ENCODE measurements at places on chromosomes 12 and 14.

GRCh38 chr14:71536015-71536740, 396.1 kb upstream of the RGS6 start:
- no peak for DNase-seq

DNA sequence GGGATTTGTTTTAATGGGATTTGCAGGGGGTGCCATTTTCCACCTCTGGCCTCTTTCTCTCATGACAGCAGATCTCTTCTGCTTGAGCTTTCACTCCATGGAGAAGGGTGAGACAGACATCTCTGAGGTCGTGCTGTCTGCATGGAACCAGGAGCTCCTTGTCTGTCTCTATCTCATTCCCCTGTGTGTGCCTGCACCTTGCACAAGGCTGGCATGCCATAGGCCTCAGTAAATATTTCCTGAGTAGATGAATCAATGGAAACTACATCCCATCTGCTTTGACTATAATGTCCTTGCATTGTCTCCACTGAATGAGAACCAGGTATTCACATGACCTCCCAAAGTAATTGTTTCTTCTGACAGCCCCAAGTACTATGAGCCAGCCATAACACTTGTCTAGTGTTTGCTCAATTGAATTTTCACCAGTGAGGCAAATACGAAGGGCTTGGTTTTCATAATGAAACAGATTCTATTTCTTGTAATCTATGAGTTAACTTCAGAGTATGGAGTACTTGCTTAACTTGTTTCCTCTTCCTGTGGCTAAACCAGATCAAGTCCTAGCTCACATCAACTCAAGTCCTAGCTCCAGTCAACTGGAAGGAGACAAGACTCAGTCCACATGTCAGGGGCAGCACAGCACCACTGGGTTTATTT, 32.3 kb downstream of the KCNK13 start:
- DNase-seq, result no peak

DNA sequence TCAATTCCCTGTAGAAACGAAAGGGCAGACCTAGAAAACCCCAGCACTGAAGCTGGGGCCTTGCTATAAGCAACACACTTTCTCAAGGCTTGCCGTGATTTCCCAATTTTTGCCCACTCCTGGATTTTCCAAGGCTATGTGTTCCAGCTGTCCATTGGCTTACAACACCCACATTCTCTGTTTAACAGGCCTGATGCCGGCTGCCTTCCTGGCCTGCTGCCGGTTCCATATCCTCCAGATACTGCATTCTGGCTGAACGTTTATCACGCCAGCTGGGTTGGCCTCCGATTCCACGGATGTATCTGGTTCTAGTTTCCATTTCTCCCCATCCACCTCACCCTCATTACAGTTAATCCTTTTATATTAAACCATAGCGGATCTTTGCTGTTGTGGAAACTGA, 2.0 kb upstream of the PCNX1 start:
- peak; percentile 58 for DNase-seq

DNA sequence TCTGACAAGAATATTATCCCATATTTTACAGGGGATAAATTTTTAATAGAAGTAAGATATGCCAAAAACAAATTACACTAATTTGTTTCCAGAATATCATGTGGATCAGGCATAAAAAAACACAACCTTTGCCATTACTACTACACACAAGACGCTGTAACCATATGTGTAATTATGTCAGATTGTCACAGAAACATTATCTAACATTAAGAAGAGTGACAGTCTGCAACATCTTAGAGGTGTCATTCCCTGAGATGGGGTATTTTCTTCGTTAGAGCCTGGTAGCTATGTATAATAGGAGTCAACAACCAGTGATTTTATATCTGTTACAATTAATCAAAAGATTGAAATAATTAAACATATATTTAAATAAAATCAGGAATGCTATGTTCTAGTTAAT, 518.9 kb downstream of the RERGL start:
- DNase-seq, result no peak

DNA sequence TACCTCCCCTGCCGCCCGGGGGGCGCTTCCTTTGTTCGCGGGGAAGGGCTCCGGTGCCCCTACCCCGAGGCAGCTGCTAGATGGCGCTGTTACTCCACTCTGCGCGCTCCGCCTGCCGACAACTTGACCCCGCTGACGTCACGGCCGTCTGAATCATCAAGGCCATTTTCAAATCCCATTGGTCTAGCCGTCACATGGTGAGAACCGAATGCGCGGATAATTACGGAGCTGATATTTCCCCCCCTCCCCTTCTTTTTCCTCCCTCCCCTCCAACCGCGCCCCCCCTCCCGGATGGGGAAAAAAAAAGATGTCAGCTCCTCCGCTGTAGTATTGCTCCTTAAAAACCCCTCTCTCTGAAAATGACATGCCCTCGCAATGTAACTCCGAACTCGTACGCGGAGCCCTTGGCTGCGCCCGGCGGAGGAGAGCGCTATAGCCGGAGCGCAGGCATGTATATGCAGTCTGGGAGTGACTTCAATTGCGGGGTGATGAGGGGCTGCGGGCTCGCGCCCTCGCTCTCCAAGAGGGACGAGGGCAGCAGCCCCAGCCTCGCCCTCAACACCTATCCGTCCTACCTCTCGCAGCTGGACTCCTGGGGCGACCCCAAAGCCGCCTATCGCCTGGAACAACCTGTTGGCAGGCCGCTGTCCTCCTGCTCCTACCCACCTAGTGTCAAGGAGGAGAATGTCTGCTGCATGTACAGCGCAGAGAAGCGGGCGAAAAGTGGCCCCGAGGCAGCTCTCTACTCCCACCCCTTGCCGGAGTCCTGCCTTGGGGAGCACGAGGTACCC, at the start of gene HOXC10:
HOXC10 (plus strand) TSS at position 246 of the 791 bp plus-strand sequence; CDS start at position 360, 114 bp downstream.
- DNase-seq, result peak; percentile 88

DNA sequence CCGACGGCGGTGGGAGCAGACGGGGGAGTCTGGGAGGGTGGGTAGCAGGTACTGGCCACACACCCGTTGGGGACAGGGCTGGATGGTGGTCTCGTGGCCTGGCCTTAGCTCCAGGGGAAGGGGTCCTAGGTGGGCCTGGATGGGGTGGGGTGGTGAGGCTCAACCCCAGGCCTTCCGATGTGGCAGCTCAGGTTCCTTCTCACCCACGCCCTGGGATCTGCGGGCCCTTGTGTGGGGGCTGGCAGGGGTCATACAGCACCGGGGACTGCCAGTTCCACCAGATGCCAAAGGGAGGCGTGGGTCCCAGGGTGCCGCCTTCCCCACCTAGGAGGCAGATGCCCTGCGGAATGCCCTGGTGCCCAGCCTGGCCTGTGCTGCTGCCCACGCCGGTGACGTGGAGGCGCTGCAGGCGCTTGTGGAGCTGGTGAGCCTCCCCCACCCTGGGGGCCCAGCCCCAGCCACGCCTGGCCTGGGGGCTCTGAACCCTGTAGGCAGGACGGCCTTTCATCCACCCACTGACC, 21.0 kb downstream of the ASPG start:
- DNase-seq, result no peak

DNA sequence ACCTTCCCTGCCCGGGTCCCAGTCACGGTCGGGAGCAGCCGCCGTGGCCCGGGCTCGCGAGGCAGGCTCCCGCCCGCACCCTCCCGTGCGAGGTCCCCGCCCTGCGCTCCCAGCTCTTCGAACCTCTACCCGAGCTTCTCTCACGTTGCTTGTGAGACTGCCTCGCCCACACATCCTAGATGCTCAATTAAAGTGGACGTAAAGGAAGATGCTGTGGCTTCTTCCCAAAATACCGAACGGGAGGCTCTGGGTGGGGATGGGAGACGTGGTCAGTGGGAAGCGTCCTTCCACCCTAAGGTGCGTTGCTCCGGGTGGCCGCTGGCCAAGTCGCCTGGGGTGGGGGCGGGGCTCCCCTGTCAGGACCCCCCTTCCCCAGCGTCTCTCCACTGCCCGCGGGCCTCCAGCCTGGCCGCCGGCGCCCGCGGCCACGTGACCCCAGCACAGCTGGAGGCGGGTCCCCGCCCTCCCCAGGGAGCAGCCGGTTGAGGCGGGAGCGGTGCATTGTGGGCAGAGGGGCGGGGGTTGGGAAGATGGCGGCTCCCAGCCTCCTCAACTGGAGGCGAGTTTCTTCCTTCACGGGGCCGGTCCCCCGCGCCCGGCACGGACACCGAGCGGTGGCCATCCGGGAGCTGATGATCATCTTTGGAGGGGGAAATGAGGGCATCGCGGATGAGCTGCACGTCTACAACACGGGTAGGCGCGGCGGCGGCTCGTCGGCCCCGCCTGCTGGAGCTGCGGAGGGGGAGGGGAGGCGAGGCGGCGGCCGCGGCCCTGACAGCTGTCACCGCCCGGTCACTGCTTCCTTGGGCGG, at the start of gene HCFC2:
HCFC2 (plus strand) TSS at position 501 of the 811 bp plus-strand sequence; CDS start at position 531, 30 bp downstream.
- peak; percentile 48 for DNase-seq

- DNase-seq, result peak; percentile 93
Measured at GRCh38 chr14:67816326-67817002, at the start of gene ZFYVE26. Gene ZFYVE26, minus strand, starts transcription at chr14:67816590. Its CDS starts 627 bp downstream, at chr14:67815963.

DNA sequence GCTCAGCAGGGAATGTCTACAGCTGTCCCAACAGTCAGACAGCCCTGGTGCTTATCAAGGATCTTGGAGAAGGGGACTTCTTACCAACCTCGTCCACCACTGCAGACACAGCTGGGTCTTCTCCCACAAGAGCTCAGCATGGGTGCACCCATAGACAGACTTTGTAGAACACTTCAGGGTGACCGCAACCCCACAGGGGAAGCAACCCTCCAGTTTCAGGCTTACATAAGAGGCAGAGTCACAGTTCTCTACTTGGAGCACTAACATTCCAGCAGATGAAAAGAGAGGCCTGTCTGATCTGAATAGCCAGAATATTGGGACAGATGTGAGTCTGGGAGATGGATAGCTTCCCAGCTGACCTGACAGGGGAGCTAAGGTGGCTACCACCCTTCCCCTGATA, 3.5 kb upstream of the CLEC1A start:
- no peak for DNase-seq

DNA sequence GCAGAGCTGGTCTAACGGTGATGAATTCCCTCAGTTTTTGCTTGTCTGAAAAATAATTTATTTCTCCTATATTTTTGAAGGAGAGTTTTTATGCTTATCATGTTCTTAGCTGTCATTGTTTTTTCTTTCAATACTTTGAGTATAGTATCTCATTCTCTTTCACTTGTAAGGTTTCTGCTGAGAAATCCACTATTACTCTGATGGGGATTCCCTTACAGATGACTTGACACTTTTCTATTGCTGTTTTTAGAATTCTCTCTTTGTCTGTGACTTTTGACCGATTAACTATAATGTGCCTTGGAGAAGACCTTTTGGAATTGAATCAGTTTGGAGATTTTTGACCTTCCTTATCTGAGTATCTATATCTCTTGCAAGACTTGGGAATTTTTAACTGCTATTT, 139.6 kb downstream of the PRKD1 start:
- DNase-seq, result no peak

DNA sequence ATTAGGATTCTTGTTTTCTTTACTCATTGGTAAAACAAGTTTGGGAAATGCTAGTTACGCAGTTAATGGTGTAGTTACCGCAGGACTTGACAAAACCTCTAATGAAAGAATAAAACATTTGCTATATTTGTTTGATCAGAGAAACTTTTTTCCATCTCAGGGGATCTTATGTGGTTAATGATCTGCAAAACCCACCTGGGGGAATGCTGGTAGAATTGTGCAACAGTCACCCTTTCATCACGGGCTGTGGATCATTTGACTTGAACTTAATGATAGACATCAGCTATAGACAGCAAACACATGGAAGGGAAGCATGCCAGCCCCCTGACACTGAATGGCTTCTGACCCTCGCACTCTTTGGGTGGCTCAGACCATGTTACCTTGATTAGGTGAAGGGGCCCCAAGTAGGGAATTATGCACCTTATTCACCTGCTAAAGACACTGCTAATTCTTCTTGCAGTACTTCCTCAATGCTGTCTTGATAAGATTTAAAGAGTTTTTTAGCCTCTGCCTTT, 84.2 kb downstream of the PDE3A start:
- no peak for DNase-seq

GRCh38 chr12:118428643-118429042, 52.3 kb downstream of the SUDS3 start:
- no peak for DNase-seq

DNA sequence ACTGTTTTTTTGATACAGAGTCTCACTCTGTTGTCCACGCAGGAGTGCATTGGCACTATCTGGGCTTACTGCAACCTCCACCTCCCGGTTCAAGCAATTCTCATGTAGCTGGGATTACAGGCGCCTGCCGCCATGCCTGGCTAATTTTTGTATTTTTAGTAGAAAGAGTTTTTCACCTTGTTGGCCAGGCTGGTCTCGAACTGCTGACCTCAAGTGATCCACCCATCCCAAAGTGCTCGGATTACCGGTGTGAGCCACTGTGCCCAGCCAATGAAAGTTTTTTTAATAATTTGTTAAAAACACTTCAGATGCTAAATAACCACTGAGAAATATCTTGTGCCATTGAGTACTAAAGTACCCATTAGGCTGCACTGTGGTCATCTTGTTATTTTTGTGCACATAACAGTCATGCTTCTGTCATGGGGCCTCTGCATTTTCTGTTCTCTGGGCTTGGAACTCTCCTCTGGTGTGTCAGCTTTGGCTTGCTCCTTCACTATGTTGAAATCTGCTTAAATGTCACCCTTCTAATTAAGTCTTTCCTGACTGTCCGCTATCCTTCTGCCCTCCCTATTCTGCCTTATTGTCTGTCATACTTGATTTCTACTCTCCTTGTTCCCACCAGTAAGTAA, 105.1 kb downstream of the KTN1 start:
- no peak for DNase-seq

- no peak for DNase-seq
Measured at GRCh38 chr12:91040096-91040755, 17.6 kb downstream of the KERA start.

DNA sequence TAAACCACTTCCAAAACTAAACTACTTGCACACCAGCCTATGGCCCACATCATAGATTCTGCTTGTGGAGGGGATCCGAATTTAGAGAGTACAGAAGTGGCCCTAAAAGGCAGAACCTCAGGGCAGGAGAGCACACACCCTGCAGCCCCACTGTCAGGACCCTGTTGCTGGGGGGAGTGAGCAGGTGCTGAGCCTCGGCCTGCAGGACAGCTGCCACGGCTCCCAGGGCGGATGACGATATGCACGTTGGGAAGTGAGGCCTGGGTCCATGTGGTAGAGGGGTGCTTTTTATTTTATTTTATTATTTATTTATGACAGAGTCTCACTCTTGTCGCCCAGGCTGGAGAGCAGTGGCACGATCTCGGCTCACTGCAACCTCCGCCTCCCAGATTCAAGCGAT, 73.5 kb downstream of the TNFAIP2 start:
- DNase-seq, result no peak

- DNase-seq, result no peak
Measured at GRCh38 chr14:106822905-106823304, 1296.5 kb downstream of the TMEM121 start.

GRCh38 chr14:91418387-91419043, 895 bp upstream of the CCDC88C start:
- DNase-seq, result peak; percentile 31

DNA sequence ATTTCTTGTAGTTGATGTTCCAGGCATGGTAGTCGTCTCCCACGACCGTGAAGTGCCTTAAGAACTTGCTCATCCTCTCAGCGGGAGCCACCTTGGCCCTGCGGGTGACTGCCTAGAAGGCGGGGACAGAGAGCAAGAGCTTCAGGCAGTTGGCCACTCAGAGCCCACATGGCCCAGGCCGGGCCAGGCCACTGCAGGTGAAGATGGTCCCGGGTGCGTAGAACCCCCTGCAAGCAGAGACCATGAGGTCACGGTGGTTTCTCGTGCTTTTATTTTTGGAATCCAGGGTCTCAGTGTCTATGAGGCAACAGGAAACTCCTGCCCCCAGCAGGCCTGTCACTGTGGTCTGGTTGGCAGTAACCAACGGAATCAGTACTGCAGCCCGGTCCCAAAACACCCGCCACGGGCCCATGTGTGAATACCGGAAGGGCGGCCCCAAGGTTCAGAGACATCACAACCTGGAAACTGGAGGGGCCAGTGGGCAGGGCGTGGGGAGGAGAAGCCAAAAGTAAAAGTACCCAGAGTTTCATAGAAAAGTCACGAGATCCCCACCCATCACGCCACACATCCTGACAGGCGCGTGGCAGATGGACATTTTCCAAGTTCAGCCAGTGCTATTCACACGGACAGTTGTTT, 27.5 kb downstream of the HVCN1 start:
- DNase-seq, result no peak

All from NCI-H446 treated with DMSO at 0.1 percent for 48 hours (cell line).